Stimulated activated CD4-positive, alpha-beta T cell treated with anti-CD3 and anti-CD28 coated beads, TNF-alpha, amount 100 ng/mL, for 1 hour (primary cell): ENCODE measurements at places on chromosomes 2 and 18.

DNA sequence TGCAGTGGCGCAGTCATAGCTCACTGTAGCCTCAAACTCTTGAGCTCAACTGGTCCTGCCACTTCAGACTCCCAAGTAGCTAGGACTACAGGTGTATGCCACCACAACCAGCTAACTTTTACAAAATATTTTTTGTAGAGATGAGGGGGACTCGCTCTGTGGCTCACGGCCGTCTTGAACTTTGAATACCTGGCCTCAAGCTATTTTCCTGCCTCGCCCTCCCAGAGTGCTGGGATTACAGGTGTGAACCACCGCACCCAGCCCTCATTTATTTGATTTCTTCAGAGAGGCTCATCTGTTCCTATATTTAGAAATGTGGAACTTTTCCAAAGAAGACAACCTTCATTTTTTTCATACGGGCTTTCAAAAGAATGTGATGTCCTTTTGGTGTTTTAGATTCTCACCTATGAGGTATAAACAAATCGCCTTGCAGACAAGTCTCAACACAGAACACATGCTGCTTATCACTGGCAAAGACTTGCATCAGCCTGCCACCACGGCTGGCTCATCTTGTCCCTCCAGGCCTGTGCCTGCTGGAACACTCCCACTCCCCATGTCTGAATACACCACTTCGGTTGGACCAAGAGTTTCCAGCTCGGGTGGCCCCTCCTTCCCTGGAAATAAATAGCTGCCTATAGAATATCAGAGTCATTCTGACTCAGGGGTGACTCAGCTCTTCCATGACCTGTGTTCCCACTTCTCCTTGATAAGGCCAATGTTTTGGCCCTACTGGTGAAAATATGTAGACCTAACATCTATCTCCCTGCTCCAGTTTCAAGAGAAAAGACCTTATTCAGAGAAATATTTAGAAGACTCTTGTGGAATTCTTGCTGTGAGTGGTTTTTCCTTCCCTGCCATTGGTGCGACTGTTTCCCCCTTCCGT is 202.6 kb downstream of the TGIF1 start:
- DNase-seq = no peak

DNA sequence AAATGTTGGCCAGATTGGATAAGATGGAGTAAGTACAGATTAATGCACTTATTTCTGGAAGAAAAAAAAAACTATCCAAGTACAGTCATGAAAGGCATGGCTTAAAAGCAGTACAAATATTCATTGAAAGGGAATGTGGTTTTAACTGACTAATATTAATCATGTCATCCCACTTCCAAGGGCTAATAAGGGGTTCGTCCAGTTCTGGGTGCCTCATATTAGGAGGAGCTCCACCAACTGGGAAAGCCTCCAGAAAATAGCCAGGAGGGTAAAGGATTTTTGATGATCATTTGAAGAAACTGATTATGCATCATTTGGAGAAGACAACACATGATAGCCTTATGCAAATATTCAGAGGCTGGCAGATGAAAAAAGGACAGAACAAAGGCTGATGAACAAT is 115.2 kb upstream of the ARL5A start:
- no peak for DNase-seq

DNA sequence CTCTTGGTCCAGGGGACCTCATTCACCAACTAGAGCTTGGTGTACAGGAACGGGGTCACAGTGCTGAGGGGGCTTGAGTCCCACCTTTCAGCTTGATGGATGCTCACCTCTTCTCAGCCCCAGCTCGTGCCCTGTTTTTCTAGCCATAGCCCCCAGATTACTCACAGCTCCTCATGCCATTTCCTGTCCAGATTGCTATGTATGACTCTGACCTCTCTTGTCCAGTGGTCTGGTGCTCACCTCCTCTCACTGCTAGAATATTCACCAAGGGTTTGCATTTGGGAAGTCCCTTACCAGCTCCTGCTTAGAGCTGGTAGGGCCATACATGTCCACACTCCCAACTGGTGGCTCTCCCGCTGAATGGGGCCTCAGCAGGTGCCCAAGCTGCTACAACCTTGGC is 5.9 kb downstream of the LBX2 start:
- no peak for DNase-seq

DNA sequence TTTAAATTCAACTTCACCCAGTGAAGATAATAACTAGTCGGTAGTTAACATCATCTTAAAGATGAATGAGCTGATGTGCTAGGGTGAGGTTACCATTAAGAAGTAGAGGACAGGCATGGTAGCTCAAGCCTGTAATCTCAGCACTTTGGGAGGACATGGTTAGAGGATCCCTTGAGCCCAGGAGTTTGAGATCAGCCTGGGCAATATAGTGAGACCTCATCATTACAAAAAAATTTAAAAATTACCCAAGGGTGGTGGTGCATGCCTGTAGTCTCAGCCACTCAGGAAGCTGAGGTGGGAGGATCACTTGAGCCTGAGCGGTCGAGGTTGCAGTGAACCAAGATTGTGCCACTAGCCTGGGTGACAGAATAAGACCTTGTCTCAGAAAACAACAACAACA is 4.7 kb downstream of the GALNT5 start:
- DNase-seq = no peak

DNA sequence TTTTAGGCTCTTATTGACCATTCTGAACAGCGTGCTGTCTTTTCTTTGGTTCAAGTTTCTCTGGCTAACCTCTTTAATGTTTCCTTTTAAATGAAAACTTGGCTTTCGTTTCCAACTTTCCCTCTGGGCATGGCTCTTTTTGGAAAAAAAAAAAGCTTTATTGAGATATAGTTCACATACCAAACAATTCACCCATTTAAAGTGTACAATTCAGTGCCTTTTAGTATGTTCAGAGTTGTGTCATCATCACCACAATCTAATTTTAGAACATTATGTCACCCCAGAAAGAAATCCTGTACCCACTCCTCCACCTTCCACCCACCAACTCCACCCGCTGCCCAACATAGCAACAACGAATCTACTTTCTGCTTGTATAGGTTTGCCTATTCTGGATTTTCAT is 322.4 kb downstream of the ADCYAP1 start:
- DNase-seq = no peak

DNA sequence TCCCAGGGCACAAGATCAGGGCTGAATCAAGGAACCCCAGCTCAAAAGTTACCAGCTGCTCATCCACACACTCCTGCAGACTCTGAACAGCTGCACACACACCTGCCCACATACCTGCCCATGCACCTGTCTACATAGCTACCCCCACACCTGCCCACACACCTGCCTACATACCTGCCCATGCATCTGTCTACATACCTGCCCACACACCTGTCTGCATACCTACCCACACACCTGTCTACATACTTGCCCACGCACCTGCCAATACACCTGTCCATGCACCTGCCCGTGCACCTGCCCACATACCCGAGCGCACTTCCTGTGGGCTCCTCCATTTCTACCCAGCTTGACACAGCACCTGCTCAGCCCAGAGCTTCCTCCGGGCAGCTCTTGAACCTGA is 122.8 kb upstream of the AGAP1 start:
- no peak for DNase-seq

DNA sequence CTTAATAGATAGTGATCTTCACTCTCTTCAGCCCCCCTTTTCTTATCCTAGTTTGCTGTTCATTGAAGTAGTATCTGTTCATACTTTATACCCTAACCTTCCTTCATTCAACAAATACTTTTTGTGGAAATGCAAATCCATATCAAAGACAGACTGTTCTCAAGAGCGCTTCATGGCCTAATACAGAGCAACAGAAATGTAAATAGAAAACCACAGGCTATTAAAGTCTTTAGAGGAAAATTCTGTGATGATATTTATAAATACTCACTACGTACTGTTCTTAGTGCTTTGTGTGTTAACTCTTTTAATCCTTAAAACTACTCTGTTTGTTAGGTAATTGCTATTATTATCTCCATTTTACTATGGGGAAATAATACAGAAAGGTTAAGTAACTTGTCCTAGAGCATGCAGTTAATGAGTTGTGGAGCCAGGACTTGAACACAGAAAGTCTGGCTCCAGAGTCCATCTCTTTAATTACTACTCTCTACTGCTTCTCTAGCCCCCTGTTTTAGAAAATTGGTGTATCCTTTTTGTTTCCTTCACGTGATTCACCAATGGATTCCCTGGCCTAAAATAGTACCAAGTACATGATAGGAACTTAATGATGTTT is 2.9 kb downstream of the MDH1 start:
- DNase-seq = no peak

DNA sequence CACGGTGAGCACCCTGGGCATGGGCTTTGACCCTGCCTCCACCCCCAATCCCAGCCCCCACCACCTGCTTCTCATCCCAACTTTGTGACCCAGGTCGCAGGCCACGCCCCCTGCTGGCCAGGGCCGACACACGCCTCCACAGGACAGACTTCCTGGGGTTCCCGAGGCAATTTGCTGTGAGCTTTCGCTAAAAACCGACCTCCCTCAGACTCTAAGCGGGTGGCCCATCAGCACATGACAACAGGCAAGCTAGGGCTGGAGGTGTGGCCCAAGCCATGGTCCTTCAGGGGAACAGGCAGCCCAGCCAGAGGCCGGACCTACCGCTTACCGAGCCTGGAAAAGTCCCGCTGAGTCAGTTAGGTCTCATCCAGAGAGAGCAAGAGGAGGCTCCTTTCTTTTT is 31.9 kb downstream of the C1QL2 start:
- no peak for DNase-seq

- no peak for DNase-seq
Measured at GRCh38 chr2:132680544-132680943, 10.5 kb upstream of the LYPD1 start.

DNA sequence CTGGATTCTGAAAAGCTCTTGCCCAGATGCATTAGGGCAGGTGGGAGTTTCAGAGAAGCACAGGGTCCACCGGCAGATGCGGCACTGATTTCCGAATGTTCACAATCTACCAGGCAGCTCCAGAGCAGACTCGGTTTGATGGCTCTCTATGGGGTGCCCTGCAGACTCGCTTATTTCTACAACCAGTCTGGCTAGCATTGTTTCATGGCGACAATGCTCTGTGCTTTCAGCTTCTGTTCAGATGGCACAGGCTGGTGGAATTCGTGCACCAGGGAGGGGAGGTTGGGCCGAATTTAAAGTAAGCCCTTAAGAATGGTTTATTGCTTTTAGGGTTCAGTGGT is 9.9 kb downstream of the MYT1L start:
- no peak for DNase-seq

DNA sequence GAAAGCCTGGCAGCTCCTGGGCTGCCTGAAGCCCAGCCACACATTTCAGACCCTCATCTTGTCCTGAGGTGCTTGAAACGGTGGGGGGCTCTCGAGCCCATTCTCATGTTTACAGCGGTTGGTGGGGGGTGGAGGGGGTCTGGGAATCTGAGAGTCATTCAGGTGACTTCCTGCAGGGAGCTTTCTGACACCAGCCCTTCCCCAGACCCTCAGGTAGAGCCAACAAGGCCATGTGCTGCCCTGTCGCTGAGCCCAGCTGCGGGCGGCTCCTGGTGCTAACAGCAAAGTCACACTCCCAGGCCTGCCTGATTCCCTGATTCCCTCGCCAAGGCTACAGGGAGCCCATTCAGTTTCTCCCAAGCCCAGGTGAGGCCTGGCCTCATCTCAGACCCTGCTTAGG is 324.9 kb upstream of the MEX3C start:
- no peak for DNase-seq

- no peak for DNase-seq
Measured at GRCh38 chr2:239222312-239222660, 178.5 kb downstream of the HDAC4 start.

DNA sequence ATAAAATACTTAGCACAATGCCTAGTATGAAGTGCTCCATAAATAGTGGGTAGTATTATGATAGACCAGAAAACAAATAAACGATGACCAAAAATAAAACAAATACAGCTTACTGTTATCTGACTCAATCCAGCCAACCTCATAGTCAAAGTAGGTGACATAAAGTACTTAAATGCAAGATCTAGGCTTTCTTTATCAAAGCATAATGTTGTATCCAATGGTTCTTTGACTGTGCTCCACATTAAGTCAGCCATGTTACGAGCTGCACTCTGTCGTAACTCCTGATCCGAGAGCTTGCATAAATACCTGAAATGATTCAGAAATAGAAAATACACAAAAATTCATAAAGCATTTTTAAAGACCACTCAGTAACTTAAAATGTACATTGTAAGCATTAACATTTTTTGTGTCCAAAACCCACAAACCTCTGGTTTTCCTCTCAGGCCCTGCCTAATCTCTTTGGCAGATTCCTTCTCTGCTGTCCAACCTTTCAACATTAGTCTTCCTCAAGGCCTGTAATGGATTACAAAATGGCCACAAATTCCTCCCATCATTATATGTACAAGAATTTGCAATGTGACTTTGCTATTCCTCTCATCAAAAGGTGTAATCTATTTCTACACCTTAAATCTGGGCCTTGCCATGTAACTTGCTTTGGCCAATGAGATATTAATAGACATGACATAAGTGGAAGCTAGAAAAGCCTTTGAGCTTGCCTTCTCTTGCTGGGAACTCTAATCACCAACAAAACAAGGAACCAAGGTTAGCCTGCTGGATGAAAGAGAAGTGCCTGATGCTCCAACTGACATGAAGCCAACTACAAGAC is 90.6 kb downstream of the USP34 start:
- DNase-seq = no peak

GRCh38 chr2:164896634-164897355 is 55.2 kb upstream of the COBLL1 start:
- DNase-seq = no peak

DNA sequence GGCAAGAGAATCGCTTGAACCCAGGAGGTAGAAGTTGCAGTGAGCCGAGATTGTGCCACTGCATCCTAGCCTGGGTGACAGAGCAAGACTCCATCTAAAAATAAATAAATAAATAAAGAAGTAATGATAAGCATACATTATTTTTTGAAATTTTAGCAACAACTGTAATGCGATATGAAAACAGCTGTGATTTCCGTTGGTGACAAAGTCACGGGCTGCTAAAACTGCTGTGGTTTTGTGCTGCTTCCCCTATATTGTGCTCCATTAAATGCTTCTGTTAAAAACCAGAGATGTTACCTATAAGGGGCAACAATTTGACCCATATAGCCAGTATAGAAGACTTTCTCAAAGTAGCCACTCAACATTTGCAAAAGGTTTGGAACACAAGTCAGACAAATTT is 8.3 kb downstream of the TRIM54 start:
- no peak for DNase-seq

GRCh38 chr2:9738535-9739496 is 104.5 kb upstream of the TAF1B start:
- no peak for DNase-seq

- no peak for DNase-seq
Measured at GRCh38 chr2:235605312-235606003, 111.6 kb downstream of the AGAP1 start.
